Fibroblast of lung (primary cell): ENCODE measurements at places on chromosomes 5 and 9. TPM values are rescaled to one million over a fixed set of nuclear protein-coding genes. Genes with fewer than 3 reads are reported as not detected.

GRCh38 chr5:147860641-147861025 is 17.9 kb upstream of the SCGB3A2 start:
- DNase-seq = no peak

- DNase-seq = no peak
Observed at GRCh38 chr5:2802693-2803365, 51.4 kb upstream of the IRX2 start.

Gene IL3
- total RNA-seq = not detected in 2 replicates

- no peak for DNase-seq
Observed at GRCh38 chr5:110346893-110347358, 379.5 kb downstream of the TMEM232 start.

DNA sequence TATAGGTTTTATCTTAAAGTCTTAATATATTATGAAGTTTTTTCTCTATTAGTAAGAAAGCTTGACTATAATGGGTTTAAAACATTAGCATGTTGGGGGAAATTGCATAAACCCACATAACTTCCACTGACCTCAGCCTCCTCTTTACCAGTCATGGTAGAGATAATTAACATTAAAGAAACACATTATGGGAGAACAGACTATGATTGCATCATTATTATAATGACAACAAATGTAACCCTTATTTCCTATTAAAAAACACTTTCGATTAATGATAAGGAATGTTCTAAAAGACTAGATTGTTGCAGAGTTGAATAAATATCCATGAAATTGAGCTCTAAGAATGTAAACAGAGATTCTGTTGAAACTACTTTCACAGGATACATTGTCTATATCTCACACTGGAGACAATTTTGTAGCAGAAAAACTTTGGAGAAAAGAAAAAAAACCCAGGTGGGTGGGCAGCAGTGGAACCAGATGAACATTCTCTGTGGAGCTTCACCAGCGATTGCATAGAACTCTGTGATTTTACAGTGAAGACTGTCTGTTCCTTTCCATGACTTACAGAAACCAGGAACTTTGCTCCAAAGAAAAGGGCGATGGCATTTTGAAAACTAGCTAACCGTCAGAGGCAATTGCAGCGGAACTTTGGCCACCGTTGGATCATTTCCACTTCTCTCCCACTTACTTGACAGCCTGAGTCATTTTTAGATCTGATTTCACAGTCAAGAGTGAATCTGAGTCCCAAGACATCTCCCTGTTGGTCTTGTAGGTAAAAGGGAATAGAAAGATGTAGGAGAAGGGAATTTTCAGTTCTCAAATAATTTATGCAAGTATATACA is 21.0 kb upstream of the ERAP2 start:
- DNase-seq = peak; percentile 80

GRCh38 chr5:141668601-141669265 is 13.3 kb downstream of the ARAP3 start:
- no peak for DNase-seq

GRCh38 chr5:146076455-146076854 is 28.9 kb downstream of the PLAC8L1 start:
- DNase-seq = no peak

- no peak for DNase-seq
Observed at GRCh38 chr9:103261951-103262350, 266.8 kb downstream of the CYLC2 start.

DNA sequence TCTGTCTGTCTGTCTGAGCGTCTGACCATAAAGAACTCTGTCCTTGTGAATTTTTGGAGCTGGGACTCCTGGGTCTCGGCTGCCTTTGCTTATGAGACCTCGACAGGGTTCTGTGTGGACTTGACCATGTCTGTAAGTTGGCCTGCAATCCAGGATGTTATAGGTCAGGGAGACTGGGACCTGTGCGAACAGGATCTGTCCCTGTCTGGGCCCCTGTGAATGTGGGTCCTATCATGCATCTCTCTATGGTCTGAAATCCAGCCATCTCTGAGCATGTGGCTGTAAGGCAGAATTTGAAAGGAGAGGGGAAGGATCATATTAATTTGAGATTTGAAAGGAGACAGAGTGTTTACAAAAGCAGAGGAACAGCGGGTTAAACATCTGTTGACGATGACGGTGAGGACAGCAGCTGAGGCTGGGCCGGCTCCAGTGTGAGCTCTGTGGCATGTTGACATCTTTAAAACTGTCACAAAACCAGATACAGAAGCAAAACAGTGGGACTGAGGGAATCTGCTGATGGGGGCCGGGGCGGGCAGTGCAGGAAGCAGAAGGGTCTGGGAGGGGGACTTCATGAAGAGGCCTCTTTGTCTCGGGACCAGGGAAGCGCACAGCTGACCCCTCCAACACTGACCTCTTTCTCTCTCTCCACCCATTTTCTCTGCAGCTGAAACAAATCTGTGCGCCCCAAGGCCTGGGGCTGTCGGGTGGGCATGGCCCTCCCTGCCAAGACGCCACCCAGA is 19.1 kb upstream of the MVB12B start:
- no peak for DNase-seq

GRCh38 chr5:142325725-142326479 is 1.1 kb upstream of the SPRY4 start:
- peak; percentile 75 for DNase-seq

Gene GLDC
- total RNA-seq = 0.51 and 0.83 TPM in 2 replicates
